ENCODE measurements at places on chromosomes 12 and 14.

DNA sequence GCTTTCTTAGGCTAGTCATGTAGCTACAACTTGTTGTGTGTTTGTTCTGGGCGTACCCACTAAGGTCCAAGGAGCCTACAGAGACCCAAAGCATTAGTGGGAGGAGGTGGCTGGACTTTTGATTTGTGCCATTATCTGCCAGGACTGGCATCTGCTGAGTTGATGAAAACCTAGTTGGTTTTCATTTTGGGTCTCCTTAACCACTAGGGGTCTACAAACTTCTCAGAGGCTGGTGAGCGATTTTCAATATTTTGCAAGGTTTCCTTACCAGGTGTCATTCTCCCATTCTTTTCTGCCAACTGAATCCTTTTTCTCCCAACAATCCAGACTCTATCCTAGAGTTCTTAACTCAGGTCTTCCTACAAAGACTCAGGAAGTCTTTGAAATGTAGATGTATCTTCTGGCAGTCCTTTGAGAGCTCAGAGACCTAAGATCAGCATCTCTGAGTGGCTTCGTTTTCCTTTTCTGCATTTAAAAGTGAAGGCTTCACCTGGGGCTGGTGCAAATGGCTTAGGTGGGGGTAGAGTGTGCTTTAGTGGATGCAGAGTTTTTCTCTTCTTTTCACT, 150.0 kb upstream of the RMST start:
- no peak for DNase-seq

GRCh38 chr12:52313461-52313860, 7.7 kb downstream of the KRT83 start:
- no peak for DNase-seq

DNA sequence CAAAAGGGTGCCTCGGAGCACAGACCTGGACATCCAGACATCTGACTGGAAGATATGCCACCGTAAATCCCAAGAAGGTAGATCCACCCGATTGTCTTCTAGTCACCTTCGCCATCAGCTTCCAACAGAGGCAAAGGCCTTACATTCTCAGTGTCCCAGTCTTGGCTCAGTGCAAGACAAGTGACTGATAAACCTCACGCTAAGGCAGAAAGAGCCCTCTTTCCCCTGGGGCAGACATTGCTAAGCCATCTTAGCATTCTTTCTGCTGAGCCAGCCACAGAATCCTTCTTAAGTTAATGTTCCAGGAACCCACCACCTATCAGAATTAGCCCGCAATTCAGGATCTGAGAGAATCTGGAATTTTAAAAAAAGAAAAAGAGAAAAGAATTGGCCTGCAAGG, 4.3 kb upstream of the PLEKHG6 start:
- DNase-seq: no peak

GRCh38 chr12:52581066-52581465, 7.4 kb upstream of the KRT74 start:
- no peak for DNase-seq

GRCh38 chr14:101926620-101927019, 37.8 kb upstream of the DYNC1H1 start:
- no peak for DNase-seq

- no peak for DNase-seq
These were observed 15.5 kb downstream of the PKP2 start for GRCh38 chr12:32881107-32881506.

DNA sequence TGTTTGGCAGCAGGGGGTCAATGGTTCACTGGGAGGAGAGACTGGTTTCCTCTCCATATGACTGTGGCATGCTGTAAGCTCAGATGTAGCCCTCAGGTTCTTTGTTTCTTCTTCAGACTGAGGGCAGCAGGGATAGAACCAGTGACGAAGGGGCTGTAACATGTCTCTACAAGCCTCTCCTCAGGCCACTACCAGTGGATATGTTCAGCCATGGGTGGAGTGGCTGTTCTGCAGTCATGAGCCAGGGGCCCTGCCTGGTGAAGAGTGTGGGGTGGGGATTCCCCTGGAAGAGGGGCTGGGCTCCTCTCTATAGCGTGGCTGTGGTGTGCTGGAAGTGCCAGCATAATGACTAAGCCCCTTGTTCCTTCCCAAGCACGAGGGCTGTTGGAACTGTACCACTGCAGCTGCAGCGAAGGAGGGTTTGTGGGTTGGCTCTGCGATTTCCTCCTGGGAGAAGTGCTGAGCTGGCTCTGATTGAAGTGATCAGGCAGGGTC, 55.8 kb downstream of the CMAS start:
- DNase-seq: peak; percentile 42

DNA sequence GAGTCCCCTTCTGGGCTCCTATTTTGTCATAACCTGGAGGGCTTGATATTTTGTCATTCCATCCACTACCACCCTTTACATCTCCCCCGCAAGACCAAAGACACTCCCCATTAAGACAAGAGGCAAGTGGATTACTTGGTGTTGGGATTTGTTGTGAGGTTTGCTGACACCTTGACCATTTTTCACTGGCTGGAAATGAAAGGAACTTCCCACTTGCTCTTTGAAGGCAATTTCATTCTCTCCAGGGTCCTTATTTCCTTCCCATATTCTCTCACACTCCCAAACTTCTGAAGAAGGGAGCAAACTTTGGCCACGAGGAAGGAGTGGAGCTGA, 14.9 kb downstream of the AGAP2 start:
- DNase-seq: no peak

- peak; percentile 41 for DNase-seq
These were observed 143.4 kb downstream of the CHST11 start for GRCh38 chr12:104600036-104600712.

DNA sequence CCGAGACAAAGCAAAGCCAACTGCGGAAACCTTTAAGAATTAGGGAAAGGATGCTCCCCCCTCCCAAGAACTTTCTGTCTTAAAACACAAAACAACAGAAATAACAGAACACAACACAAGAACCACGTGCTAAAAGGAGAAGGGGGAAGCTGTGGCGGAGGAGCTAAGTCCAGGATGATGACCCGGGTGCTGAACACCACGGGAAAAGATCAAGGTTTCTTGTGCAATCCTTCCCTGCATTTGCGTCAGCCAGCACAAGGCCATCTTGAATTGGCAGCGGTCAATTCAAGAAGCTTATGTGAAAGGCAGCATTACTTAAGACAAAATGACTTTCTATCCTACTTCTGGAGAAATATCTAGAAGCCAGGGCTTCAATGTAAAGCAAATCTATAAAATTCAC, 11.0 kb upstream of the CREBL2 start:
- peak; percentile 94 for DNase-seq

DNA sequence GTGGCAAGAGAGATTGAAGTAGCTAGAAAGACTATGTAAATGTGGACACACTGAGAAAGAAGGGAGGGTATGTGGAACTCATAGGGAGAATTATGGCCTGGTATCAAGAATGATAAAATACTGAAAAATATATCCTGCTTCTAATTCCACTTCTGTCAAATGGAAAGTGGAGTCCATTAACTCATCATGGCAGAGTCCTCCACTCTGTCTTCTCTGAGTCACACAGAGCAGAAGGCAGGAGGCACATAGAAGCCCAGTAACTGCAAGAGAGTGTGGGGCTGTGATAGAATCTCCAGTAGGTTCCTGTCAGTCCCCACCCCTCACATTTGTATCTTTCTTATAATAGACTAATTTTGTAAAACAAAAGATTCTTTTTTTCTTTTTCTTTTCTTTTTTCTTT, 223.7 kb downstream of the AKAP6 start:
- DNase-seq: no peak

- no peak for DNase-seq
These were observed 3.4 kb downstream of the CCER1 start for GRCh38 chr12:90951432-90952105.

- DNase-seq: no peak
These were observed 44.1 kb downstream of the FBXW8 start for GRCh38 chr12:116954710-116955381.

DNA sequence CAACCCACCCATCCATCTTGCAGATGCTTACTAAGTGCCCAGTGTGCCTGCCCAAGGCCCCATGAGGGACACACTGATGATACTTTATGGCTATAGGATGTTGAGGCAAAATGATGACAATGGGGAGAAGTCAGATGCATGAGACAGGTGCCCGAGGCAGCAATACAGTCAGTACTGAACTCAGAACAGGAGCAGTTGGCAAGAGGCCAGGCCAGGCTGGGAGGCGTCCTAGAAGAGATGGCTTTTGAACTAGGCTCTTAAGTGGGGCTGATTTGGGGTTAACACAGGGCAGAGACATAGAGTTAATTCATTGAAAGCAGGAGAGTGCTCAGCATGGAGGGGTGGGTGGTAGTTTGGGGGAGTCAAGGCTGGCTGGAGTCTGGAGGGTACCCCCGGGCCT, 15.6 kb downstream of the PLBD2 start:
- no peak for DNase-seq

DNA sequence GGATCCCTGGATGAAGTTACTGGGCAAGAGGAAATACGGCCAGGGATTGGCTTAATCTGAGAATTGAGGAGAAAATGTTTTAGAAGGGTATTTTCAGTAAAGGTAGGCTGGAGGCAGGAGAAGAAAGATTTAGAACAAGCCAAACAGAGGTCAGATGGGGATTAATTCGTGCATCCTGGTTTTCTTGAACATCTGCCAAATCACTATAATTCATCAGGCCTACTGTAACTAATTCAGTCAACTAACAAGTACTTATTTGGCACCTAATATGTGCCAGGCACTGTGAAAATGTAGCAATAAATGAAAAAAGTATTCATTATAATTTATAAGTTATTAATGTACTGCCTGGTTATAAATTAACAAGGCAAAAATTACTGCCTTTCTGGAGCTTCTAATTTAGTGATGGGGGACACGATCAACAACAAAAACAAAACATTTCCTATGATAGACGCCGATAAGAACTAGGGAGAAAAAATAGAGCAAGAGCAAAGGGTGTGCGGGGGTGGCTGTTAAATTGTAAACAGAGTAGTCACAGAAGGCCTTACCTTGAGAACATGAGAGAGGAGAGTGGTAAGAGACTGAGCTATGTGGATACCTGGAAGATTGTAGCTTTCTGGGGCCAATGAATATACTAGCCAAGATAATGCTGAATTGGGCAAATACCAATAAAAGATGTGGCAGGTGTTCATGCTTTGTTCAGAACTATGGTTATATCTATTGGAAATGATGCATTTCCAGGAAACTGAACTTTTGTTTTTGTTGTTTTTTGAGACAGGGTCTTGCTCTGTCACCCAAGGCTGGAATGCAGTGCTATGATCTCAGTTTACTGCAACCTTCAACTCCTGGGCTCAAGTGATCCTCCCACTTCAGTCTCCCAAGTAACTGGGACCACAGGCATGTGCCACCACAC, 34.0 kb downstream of the DUSP16 start:
- no peak for DNase-seq

DNA sequence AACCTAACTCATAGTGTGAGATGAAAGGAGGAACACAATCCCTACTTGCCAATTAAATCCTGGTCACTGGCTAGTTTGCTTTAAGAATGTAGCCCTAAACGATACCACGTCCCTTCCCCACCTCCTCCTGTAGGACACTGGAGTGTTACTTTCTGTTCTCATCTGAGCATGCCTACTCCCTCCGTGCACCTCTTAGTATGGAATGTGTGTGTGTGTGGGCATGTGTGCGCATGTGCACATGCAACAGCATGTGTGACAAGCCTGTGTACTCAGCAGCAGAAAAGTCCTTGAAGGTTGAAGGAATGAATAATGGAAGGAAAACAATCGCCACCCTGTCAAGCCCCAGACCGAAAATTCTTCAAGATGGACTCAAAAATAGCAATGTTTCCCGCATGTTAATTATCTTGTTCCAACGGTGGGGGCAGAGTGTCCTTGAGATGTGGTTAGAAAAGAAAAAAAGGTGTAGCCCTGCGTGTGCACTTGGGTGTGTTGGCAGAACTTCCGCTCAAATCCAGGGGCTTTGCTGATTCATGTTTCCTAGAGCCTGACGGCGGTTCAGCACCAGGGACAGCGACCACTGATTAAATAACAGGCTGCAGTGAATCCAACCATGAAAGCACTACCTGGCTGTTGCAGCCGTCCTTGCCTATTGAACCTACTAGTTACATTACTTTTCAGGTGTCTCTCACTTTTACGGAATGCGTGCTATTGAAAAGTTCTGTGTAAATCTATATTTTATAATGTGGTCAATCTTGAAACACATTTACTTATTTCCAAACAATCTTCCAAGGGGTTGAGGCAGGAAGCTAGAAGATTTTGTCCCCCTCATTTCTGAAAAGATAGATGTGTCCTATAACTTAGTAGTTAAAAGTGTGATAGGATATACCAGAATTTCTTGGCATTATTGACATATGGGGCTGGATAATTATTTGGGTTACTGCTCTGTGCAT, 79.8 kb downstream of the SRRM4 start:
- peak; percentile 47 for DNase-seq

DNA sequence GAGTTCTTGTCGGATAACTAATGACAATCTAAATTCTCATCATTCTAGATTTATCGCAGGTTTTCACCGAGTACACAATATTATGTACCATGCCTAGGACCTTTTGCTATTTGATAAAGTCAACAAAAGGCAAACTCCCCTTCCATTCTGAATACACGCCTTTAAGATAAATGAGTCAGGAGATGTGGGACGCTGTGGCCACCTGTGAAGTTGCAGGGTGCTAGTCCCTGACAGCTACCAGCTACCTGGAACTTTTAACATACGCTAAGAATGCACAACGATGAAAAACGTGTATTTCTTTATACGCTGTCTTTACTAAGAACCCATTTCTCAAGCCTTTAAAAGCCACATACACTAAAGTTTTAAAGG, 678 bp downstream of the MDM1 start:
- no peak for DNase-seq

DNA sequence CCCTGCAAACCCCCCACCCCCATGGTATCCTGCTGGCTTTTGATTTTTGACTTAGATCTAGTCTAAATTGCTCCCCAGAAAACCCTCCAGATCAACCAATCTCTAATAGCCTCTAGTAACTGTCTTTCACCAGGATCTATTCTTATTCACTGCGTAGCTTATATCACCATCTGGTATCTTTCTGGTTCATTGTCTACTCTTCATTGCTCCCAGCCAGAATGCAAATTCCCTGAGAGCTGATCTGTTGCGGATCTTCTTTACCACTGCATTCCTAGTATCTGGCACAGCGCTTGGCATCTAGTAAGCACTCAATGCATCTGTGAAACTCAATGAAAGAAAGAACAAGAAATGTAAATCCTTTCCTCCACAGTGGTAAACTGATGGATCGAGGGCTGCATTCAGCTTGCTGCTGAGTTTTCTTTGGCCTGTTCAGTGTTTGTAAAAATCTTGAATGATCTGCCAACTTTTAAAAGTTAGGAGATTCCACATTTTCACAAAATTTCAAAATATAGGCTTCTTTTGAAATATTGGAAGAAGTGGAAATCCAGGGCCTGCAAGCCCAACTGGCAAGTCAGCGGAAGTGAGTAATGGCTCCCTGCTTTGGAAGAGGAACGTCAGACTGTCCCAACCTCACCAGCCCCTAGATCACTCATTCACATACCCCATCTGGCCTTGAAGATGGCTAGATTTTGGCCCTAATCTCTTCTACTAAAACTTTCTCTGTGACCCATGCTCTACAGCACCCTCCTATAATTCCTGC, 274.2 kb downstream of the SSPN start:
- DNase-seq: peak; percentile 45

GRCh38 chr12:84702001-84702400, 210.6 kb downstream of the SLC6A15 start:
- DNase-seq: no peak

All from inflammatory macrophage (primary cell).